T-helper 9 cell (primary cell): ENCODE measurements at places on chromosomes 2 and 18.

GRCh38 chr2:201127152-201127511, 11.2 kb downstream of the CFLAR start:
- no peak for DNase-seq

GRCh38 chr18:55251254-55251971, 292.2 kb upstream of the CCDC68 start:
- no peak for DNase-seq

DNA sequence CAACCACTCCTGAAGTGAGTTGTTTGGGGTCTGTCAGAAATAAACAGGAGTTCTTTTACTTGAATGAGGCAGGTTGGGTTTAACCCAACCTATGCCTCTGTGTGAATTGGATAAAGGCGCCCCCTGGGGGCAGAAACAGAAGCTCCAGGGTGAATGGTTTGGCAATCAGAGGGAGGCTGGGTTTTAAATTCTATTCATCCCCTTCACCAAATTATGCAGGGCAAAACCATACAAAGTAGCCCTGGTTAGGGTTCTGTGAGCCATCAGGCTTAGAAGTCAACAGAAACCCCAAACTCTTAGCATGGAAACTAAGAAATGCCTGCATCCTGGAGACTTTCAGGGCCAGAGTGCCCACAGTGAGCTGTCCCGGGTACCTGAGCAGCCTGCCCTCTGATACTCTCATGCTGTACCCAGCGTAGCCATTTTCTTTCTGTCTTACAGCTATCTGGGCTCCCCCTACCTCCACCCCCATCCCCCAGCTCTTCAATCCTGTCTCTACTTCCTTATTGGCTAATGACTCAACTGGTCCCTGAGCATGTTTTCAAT, 241.5 kb downstream of the ICOS start:
- DNase-seq, result peak; percentile 57

GRCh38 chr18:7567474-7568425, 634 bp downstream of the PTPRM start:
- no peak for DNase-seq
